NCI-H146 (cell line): ENCODE measurements at places on chromosomes 2 and 18.

DNA sequence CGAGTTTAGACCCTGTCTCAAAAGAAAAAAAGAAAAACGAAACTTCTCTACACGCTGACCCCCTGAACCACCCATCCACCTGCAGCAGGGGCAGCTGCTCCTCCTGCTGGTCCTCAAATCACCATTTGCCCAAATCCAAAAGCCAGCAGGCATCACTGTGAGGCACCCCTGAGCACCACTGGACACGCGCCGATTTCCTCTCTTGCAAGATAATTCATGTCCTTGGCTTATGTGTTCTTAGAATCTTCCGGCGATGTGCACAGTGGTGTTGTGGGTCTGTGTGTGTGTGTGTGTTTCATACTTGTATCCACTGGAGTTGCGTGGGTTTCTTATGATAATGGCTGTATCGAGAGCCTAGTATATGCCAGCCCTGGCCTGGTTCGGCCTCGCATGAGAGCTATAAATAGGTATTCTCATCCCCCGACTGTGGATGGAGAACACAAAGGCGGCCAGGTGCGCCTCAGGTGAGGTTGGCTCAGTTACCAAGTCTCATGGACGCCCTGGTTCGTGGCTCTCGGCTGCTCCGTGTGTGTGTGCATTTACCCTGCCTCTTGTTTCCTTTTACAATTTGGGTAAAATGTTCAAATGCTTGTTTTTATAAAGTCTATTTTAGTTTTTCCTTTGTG lies 235.5 kb downstream of the HDAC4 start:
- DNase-seq, result no peak

GRCh38 chr2:200081236-200081635 lies 125.9 kb downstream of the MAIP1 start:
- DNase-seq, result no peak

DNA sequence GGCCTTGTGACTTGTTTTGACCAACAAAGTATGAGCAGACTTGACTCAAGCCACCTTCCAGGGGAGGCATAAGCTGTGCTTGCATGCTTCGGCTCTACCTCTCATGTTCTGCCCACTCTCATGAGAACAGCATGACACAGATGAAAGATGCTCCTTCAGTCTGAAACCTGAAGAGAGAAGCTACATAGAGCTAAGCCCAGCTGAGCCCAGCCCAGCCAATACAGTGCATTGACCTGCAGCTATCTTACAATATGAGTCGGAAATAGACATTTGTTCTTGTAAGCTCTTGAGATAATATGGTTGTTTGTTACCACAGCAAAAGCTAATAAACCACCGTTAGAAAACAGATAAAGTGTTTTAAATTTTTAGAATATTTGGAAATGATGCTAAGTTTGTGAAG lies 426.7 kb upstream of the PKDCC start:
- DNase-seq, result no peak

- no peak for DNase-seq
Observed at GRCh38 chr18:59143441-59143840, 3.8 kb downstream of the SEC11C start.

DNA sequence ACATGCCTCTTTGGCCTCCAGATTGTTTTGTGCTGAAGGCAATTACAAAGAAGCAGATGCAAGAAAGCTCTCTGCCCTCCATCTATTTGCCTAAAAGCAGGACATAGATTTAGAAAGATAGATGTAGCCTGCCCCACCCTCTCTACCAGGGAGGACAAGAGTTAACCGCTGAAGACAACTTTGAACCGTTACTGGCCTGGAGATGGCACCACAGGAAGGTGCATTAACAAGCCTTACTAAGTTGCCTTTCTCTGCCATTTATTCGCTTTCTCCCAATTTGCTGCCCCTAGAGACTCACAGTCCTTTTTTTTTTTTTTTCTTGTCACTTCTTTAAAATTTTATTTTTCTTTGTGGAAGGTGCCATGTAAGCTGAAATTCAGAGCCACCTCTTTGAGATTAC lies 28.8 kb upstream of the RMDN2 start:
- DNase-seq, result no peak

DNA sequence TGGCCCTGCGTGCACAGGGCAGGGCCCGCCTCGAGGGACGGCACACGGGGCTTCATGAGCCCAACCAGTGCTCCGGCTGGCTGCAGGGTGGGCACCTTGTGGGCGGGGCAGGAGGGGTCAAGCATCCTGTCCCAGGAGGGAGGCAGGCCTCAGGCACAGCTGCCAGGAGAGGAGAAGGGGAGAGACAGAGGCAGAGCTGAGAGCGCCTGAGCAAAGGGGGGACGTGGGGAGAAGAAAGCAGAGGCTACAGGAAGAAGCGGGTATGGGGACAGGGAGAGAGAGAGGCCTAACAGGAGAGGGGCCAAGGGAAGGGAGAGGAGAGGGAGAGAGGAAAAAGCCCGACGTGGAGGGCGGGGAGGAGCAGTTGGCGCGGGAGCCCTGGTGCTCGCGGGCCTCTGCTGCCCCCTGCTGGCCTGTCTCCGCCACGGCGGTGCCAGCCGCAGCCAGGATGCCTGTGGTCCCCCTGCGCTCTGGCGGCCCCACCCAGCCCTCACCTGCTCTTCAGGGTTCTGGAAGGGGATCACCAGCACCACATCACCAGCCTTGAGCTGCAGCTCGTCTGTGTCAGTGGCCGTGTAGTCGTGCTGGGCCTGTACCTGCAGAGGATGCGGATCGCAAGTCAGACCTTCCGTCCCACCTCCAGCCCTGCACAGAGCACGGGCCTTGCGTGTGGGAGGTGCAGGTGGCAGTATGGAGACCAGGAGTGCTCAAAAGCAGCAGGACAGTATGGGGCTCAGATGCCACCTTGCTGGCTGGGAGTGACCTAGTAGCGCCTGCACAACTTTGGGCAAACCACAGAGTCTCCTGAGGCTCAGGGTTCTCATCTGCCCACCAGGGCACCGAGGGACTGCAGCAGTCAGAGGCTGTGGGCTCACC lies 56.8 kb downstream of the BIN1 start:
- DNase-seq, result peak; percentile 34

GRCh38 chr18:10559553-10560451 lies 34.0 kb downstream of the NAPG start:
- no peak for DNase-seq

- DNase-seq, result no peak
Observed at GRCh38 chr2:140589273-140589672, 1541.5 kb downstream of the LRP1B start.

- no peak for DNase-seq
Observed at GRCh38 chr2:55703350-55703749, 9.7 kb upstream of the PNPT1 start.

DNA sequence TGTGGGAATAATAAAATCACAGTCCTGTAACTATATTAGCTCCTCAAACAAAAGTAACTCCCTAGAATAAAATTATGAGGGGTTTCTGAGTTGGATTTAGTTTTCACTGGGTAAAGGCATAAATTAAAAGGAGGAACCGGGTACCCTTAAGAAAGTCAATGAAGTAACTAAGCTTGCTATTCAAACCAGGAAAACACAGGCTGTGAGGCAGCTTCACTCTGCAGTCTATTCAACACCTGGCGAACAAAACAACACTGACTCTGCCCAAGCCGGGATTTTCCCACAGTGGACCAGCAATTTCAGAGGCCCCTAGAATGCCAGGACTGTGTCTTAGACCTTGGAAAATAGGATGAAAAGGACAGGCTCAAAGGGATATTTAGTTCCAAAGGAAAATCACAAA lies 24.6 kb upstream of the CREB1 start:
- no peak for DNase-seq

DNA sequence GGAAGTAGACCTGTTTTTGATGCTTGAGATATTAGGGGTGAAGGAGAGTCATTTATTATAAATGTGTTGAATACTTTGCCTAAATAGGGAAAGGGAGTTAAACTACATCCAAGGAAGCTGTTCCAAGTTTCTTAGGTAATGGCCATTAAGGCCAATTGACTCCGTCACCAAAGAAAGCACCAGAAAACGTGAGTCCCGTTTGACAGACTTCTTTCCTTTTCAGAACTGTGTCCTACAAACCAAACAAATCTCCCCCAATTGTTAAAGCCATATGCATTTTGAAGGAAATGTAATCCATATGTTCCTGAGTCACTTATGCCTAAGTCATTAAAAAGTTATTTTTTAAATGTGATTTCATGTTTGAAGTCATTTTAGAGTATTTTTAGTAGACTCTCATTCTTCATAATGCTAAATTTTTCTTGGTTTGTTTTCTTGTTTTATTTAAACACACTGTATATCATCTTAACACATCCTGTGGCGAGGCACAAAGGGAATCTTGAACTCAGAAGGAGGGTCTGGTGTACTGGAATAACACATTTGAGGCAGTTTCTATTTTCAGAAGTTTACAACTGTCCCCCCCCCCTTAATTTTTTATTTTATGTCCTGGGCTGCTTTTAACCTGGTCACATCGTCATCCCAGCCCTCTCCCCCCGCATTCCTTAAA lies 133.7 kb downstream of the RHBDD1 start:
- no peak for DNase-seq

DNA sequence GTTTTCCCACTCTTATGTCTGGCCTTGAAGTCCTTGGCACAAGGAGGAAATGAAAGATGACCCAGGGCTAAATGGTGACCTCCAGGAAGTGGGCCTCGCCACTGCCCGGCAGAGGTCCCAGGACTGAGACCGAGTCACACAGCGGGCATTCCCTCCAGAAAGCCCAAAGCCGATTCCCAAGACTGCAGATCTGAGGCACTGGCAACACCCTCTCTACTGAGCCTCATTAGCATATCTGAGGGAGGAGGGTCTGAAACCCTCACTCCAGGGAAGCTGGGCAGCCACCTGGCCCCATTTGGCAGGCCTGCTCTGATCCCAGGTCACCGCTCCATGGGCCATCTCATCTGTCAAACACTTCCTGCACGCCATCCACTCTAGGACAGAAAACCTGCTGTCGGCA lies 29.1 kb downstream of the FAM178B start:
- peak; percentile 85 for DNase-seq

DNA sequence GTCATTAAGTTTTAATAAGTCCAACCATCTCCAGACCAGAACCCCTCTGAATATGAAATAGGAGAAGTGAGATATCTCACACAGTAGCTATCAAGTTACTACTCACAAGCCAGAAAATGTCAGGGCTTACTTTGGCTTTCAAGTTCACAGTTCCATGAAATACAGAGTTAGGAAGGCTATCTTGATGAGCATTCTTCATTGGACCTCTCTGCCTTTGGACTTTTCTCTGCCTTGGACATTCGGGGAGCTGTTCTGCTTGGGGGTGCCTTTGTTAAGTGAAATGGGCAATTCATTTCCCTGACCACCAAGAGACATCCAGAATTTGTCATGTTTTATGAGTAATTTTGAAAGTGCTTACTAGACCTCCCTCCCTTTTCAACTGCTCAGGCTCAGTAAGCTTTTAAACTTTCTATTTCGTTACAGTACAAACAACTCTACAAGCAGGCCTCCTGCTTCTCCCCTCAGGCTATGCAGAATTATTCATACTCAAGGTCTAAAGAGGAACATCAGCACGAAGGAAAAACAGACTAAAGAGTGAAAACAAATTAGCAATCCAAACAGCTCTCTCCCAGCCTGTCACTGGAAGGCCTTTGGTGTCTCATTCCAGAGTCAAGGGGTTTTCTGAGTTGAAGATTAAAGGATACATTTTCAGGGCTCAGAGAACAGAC lies 95.3 kb downstream of the MREG start:
- peak; percentile 69 for DNase-seq

DNA sequence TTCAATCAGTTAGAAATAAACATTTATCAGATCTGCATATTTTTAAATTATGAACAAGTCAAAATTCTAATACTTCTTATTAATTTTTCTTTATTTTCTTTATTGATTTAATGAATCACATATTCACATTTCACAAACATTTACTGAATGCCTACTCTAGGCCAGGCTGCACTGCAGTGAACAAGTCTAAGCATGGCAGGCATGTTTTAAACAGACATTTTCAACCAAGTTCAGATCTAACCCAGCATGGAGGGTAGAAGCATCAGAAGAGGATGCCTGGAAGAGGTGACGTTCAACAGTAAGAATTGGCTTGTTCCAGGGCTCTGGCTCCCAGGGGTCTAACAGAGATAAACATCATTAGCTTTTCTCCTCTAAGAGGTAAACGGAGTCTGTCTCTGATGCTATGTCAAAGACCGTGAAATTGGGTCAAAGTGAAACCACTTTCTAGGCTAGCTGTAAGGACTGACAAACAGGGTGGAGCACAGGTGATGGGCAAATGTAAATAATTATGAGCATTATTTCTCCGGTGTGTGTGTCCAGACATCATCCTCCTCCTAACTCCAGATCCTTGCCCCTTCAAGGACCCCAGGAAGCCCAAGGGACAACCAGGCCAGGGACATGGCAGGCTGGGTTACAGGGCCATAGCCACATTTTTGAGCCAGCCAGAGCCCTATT lies 50.6 kb downstream of the UNC50 start:
- DNase-seq, result no peak

DNA sequence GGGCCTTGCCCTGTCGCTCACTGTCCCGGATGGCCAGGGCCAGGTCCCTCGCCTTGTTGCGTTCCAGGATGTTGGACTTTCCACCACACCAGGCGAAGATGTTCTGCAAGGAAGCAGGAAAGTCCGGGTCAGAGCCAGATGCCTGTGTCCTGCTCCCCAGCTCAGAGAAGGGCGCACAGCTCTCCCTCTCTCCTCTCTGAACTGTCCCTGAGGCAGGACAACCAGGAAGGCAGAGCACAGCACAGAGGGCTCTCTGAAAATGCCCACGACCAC lies 11.0 kb downstream of the CAPG start:
- no peak for DNase-seq

- DNase-seq, result no peak
Observed at GRCh38 chr2:9472511-9472910, 1.8 kb upstream of the IAH1 start.

GRCh38 chr18:7452331-7452730 lies 114.8 kb upstream of the PTPRM start:
- peak; percentile 7 for DNase-seq

DNA sequence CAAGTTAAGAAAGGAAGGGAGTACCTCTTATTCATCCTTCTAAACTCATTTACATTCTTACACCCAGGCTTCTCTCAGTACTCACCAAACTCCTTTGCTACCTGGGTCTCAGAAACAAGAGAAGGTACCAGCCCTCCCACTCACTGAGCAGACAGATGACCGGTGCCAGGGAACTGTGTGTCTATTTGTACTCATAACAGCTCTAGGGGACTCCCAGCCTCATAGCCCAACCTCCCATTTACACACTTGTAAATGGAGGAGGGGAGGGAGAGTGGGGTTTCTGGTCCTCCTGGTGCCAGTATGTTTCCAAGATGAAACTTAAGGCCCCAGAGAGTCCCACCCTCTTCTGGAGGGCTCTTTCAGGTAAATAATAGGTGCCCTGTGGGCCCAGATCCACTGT lies 42.8 kb upstream of the SIGLEC15 start:
- no peak for DNase-seq

DNA sequence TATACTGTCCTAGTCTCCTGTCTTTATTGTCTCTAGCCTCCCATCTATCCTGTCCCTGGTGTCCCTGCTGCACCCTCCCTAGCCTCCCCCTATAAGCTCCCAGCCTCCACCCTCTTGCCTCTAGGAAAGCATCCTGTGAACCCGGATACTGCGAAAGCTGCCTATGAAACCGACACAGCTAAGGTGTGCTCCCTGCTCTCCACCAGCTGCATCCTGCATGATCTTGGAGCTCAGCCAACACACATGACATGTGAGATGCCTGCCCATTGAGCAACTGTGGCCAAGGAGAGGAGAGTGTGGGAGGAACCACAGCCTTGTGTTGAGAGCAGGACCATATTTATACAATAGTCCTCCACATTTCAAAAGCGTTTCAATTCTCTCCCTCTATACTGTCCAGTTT lies 187.1 kb downstream of the ZBTB7C start:
- peak; percentile 99 for DNase-seq

- DNase-seq, result no peak
Observed at GRCh38 chr2:183390109-183390508, 265.9 kb downstream of the NUP35 start.
